ENCODE measurements at places on chromosomes 6 and 20. TPM values are rescaled to one million over a fixed set of nuclear protein-coding genes. Genes with fewer than 3 reads are reported as not detected.

The CFB gene
- total RNA-seq: 5.6 TPM

The HDGFL1 gene
- not detected for total RNA-seq

The RAMACL gene
- total RNA-seq: 2.3 TPM

The FOXS1 gene
- 0.12 TPM for total RNA-seq

The SOX18 gene
- total RNA-seq: 0.12 TPM

The PCMT1 gene
- 272 TPM for total RNA-seq

The BPI gene
- not detected for total RNA-seq

The GSTA4 gene
- 31.0 TPM for total RNA-seq

The ADGRF1 gene
- total RNA-seq: not detected

The FRK gene
- 0.33 TPM for total RNA-seq

The HS3ST5 gene
- 2.0 TPM for total RNA-seq

The PSMF1 gene
- 27.7 TPM for total RNA-seq

The WASF1 gene
- 9.0 TPM for total RNA-seq

The SRSF12 gene
- total RNA-seq: 0.11 TPM

The PRL gene
- not detected for total RNA-seq

The BPIFB1 gene
- total RNA-seq: not detected

The DZANK1 gene
- total RNA-seq: 1.5 TPM

The TRIM15 gene
- not detected for total RNA-seq

The TRIM10 gene
- not detected for total RNA-seq

The COL11A2 gene
- total RNA-seq: 0.11 TPM

The GRIK2 gene
- total RNA-seq: 0.25 TPM

The MYLK4 gene
- total RNA-seq: 0.25 TPM

The HLA-DQA1 gene
- not detected for total RNA-seq

The GPR6 gene
- not detected for total RNA-seq

The NFKBIE gene
- 5.2 TPM for total RNA-seq

The NTSR1 gene
- 3.1 TPM for total RNA-seq

The STMND1 gene
- total RNA-seq: not detected

The MUC21 gene
- total RNA-seq: not detected

The GSTA3 gene
- total RNA-seq: not detected

The MDN1 gene
- 32.5 TPM for total RNA-seq

The ERVFRD-1 gene
- total RNA-seq: 0.12 TPM
